ENCODE measurements at places on chromosomes 2 and 18.

- peak; percentile 44 for DNase-seq
Observed at GRCh38 chr2:241412144-241412543, 56.1 kb downstream of the FARP2 start.

DNA sequence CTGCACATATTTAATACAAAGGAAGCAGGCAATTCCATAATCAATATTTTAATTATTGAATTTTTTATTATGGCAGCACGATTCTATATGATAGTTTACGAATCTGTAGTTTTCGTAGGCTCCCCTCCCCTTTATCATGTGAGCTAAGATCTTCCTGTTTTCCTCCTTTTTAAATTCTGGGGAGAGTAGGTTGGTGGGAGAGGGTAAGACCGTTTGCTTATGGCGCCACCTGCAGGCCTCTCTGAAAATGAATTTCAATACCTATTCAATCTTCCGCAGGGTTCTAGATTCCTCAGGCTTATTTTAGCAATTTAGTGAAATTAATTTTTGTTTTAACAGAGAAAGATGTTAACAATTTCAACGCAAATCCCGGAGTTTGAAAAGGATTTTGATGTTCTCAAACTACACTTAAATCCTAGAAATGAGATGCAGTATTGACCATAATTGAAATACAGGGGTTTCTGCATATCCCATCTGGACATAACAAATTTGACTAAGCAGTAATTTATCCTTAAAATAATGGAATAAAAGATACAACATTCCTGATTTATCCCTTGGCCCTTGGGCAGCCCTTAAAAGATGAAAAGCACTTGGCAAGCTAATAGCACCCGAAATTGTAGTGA lies 12.8 kb upstream of the GBX2 start:
- peak; percentile 69 for DNase-seq

- no peak for DNase-seq
Observed at GRCh38 chr18:26956863-26957262, 91.4 kb upstream of the AQP4 start.

DNA sequence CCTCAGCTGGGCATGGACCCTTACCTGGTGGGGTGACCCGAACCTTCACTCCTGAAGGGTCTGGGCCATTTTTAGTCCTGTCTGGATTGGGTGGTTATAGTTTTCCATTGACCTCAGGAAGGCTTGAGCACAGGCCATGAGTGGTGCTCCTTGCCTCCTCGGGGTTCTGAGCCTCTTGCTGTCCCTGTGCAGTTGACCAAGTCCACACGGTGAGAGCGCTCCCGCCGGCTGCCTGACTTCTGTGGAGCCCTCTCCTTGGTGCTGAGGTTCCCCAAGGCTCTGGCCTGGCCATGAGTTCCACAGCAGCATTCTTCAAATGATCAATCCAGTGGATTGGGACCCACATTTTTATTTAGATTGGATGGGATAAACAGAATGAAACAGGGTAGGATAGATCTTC lies 159.5 kb downstream of the SEPTIN10 start:
- DNase-seq = no peak

- no peak for DNase-seq
Observed at GRCh38 chr2:127884436-127884835, 1.3 kb downstream of the AMMECR1L start.

- DNase-seq = no peak
Observed at GRCh38 chr2:188473306-188473705, 181.6 kb downstream of the GULP1 start.

DNA sequence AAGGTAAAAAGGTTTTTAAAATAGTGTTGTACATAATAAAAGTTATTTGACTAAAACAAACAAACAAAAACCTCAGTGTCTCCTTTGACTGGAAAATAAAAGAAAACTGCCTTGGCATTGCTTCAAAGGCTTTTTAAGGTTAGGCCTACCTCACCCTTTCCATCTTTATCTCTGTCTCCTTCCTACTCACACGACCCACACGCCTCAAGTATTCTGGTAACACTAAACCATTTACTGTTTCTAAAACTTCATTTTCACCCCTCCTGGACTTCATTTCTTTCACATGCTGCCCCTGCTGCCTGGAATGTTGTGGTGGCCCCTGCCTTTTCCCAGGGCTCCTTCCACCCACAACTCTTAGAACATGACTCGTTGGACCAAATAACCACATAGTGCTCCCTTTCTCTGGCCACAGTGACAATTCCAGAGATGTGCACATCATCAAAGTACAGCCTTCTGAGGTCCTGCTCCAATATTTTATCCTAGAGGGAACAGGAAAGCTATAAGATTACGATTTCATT lies 54.0 kb downstream of the ERBB4 start:
- DNase-seq = no peak

DNA sequence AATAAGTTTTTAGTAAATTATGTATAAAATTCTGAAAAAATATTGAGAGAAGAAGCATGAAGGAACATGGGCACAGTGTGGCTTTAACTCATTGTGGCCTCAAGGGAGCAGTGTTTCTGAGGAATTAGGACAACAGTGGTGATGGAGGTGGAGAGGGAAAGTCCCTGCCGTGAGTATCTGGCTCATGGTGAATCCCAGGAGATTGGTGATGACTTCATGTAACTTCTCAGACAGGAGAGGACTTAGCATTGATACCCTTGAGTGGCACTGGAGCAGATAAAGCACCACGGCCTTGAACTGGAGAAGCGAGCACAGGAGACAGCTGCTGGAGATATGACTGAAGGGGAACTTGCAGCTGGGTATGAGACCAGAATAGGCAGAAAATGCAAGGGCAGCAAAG lies 35.0 kb upstream of the LRP1B start:
- no peak for DNase-seq

DNA sequence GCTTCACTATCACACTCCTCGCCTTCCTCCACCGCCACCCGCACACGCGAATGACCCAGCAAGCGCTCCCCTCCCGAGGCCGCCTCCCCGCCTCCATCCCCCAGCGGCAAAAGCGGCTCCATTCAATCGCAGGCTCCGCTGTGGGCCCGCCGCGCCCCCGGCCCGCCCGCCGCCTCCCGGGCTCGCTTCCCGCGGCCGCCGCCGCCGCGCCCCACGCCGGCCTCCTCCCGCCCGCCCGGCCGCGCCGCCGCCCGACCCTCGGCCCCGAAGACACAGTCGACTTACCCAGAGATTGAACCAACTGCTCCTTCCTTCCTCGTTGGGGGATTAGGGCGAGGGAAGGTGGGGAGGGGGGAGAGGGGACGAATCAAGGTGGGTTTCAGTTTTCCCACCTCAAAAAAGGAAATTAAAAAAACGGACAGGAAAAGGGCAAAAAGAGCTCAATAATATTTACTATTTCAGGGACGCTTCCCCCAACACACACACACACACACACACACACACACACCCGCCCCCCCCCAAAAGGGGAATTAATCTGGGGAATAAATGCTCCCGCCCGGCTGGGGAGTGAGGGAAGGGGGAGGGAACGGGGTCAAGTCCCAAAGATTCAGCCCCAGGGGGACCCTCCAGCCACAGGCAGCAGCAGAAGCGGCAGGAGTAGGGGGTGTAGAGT lies 743 bp downstream of the XPO1 start:
- no peak for DNase-seq

DNA sequence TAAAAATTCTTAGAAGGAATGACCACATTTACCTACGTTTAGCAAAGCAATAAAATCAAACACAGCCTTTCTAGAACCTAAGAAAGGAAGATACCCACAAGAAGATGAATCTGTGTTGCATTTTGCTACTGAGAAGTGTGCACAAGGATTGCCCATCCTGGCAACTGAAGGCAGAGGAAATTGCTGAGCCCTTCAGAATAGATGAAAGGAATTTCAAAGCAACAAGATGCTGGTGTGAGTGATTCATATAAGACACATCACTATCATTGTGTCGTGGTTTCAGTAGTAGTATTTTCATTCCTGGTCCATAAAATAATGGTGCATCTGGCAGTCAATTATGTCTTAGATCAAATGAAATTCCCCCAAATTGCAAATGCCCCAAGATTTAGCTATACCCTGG lies 48.4 kb upstream of the ANKRD44 start:
- DNase-seq = no peak

DNA sequence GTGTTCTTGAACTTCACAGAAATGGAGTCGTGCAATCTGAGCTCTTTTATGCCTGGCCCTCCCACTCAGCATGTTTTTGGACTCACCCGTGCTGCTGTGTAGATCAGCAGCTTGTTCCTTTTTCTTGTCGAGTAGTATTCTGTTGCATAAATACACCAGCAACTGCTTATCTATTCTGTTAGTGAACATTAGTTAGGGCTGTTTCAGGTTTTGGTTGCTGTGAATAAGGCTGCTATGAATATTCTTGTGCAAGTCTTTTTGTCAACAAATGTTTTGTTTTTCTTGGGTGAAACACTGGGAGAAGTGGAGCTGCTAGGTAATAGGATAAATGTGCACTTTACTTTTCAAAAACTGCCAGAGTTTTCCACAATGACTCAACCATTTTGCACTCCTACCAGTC lies 15.3 kb upstream of the CIDEA start:
- DNase-seq = no peak

DNA sequence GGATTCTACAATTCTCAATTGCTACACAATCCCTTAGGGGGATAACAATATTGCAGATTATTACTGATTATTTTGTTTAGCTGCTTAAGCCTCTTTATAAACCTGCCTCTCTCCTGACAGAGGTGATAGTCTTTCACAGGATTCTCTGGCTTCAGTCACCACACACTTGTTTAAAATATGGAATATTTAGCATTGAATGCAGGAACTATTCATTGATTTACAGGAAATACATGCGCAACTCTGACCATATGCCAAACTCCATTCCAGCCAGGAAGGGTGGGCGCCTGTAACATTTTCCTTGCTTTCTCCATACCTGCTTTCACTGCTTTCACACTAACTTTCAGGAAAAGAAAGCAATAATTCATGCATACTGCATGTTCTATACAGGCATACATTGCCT lies 44.8 kb upstream of the ARHGAP15 start:
- DNase-seq = no peak

GRCh38 chr2:187547353-187547979 lies 6.8 kb downstream of the TFPI start:
- DNase-seq = no peak

DNA sequence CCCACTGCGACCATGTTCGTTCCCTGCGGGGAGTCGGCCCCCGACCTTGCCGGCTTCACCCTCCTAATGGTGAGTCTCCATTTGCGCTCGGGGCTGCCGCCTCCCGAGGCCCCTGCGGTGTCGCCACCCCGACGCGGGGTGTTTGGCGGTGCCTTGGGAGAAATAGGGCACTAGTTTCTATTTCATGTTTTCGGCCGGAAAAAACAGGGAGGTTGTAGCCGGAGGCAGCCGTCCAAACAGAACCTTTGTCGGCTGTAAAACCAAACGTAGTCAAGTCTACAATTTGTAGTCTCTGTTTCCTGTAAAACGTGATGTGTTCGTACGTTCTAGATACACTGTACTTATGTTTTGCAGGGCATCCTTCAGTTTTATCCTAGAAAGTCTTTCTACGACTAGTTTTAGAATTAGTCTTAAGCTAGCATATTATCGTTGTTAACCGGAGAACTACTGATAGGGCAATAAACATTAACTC lies 290 bp downstream of the PSMG2 start:
- DNase-seq = peak; percentile 38

GRCh38 chr18:75353357-75353756 lies 74.1 kb downstream of the SMIM21 start:
- DNase-seq = no peak

DNA sequence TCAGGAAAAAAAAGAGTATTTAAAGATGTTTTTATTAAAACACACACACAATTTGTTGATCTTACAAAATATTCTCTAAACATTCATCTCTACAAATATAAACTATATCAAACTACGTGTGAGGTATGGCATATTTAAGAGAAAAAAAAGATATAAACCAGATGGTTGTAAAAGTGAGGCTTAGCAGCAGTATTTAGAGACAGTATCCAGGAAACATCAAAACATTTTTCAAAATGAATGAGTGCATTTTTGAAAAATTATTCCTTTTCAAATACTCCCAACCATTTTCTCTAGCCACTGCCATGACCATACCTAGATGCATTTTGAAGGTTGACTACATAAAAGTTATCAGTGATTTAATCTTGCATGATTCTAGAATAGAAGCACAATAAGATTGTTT lies 38.2 kb upstream of the RAB27B start:
- no peak for DNase-seq

DNA sequence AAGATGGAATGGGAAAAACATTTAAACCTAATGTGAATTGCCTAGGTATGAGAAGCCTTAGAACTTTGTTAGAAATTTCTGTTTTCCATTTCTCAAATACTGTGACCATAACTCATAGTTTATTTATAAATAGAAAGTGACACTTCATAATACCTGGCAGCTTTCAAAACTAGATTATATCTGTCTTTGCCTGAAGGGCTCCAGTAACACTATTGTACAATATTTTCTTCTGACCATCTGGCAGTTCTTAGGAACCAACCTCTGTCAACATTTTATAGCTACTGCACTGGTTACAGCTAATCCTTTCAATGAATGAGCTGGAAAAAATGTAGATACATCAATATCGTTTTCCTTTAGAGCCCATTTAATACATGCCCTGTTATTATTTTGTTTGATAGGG lies 237.4 kb downstream of the CAMKMT start:
- DNase-seq = no peak

DNA sequence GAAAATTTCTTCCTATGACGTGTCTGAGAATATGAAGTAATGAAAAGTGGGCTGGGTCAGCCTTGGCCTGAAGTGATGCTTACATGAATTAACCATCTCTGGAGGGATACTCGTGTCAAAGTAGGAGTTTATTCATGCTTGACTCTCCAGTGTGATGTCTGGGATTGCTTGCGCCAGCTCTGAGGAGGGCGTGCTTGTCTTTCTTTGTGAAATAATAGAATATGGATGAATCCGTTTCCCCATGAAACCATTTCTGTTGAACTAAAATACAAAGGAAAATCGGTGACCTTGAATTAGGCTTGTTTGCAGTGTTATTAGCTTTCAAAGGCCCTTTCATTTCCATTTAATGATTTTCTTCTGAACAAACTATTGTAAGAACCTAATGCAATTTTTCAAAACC lies 77.9 kb downstream of the EML6 start:
- DNase-seq = no peak

- DNase-seq = no peak
Observed at GRCh38 chr2:39145906-39146421, 25.1 kb upstream of the SOS1 start.

DNA sequence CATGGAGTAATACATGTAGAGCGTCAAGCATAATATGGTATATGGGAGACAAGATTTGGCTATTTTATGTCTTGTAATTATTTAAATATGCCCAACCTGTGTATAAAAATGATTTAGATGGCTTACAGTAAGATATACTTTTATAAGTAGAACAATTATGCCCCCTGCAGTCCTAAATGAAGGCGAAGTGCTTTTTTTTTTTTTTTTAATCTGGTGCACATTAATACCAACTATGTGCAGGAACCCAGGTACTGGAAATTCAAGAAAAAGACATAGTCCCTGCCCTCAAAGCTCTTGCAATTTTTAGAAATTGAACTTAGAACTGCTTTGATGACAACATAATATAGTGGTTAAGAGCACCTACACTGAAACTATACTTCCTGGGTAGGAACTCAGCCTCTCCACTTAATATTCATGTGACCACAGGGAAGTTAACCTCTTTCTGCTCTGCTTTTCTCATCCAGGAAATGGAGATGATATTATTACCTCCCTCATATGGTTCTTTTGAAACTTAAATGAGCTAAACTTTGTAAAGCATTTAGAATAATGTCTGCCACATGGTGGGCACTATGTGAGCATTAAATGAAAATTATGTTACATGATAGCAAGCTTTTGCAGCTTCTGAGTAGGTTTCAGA lies 38.1 kb downstream of the AFTPH start:
- DNase-seq = peak; percentile 16

GRCh38 chr2:64943387-64944150 lies 45.6 kb upstream of the SLC1A4 start:
- no peak for DNase-seq
